ENCODE measurements at places on chromosomes 1 and 21. TPM values are rescaled to one million over a fixed set of nuclear protein-coding genes. Genes with fewer than 3 reads are reported as not detected.

LIN28A gene
- total RNA-seq = not detected

TRAF5 gene
- 50.7 TPM for total RNA-seq

GCSAML gene
- not detected for total RNA-seq

OR2AK2 gene
- total RNA-seq = not detected

IL10RB gene
- 30.1 TPM for total RNA-seq
